ENCODE measurements at places on chromosomes 2 and 18. TPM values are rescaled to one million over a fixed set of nuclear protein-coding genes. Genes with fewer than 3 reads are reported as not detected.

Gene GREB1
- polyA plus RNA-seq: 0.17 TPM

Gene PDE1A
- polyA plus RNA-seq: 4.3 TPM

Gene MAL
- not detected for polyA plus RNA-seq

Gene SPDYA
- 0.22 TPM for polyA plus RNA-seq

Gene NYAP2
- not detected for polyA plus RNA-seq

Gene ERICH2
- not detected for polyA plus RNA-seq

Gene IL36G
- polyA plus RNA-seq: not detected

Gene UGT1A5
- not detected for polyA plus RNA-seq

Gene DYSF
- 0.07 TPM for polyA plus RNA-seq

Gene SERPINB13
- polyA plus RNA-seq: not detected

Gene PFN4
- polyA plus RNA-seq: 0.52 TPM

Gene ASNSD1
- polyA plus RNA-seq: 50.1 TPM

Gene CXXC1
- polyA plus RNA-seq: 23.6 TPM

Gene ESCO1
- polyA plus RNA-seq: 5.6 TPM

Gene ADRA2B
- not detected for polyA plus RNA-seq

Gene FOXD4L1
- polyA plus RNA-seq: 0.02 TPM

Gene SLC4A3
- polyA plus RNA-seq: 3.3 TPM

Gene ABI2
- 35.7 TPM for polyA plus RNA-seq
